Right renal pelvis (tissue), 4 donors: ENCODE measurements at places on chromosomes 2 and 18.

DNA sequence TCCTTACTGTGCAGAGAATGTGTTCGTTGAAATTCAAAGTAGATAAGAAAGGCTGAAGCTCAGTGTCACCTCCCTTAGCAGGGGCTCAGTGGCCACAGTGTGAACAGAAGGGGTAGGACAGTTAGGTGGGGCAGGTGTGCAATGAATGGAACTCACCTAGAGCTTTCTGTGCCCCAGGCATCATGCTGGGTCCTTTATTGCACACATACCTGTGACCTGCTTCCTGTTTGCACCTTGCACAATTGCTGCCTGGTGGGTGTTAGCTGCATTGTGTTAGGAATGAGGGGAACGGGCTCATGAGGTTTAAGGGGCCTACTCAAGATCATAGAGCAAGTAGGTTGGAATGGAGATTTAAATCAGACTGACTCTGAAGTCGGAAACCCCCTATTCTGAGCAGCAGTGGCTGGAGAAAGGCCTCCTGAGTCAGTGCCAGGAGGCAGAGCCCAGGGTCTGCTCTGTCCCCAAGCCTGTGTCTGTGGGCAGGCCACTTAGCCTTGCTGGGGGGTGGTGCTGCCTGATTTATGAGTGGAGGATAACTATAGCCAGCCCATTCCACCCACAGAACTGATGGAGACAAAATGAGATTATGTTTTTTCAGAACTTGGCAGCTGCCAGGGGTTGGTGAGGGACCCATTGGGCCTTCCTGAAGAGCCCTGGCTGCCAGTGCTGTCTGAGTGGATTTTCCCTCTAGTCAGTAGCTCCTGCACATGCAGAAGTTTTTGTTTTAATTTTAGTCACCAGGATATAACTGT, 76.2 kb downstream of the NPAS2 start:
- no peak for DNase-seq

DNA sequence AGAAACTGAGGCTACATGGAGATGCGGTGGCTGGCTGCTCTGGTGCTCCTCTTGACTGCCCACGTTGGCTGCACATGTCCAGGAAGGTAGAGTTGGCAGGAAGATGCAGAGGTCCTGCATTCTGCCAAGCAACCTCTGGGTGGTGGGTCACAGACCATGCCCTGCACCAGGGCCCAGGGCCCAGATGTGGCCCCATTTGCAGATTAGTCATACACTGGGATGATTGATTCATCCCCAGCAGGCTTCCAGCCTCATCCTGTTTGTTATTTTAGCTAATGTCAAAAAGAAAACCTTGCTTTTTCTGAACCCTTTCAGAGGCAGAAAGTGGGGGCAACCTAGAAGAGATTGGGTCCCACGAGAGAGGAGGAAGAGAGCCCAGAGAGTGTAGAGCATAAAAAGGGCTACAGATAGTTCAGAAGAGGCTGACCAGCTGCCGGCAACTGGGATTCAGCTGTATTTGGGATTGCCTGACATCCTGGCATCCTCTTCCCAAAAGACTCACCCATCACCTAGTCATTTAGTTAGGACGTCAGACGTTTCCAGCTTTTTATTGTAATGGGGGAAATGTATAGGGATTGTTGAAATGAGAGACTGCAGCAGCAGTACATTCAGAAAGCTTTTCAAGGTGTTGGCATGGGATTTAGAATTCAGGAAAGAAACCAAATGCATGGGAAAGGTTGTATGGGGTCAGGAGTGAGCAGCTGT, 101.9 kb downstream of the CTIF start:
- DNase-seq: no peak

GRCh38 chr2:24163186-24163585, 11.7 kb upstream of the FAM228A start:
- no peak for DNase-seq

GRCh38 chr2:133248264-133248663, 320.0 kb downstream of the NCKAP5 start:
- no peak for DNase-seq

DNA sequence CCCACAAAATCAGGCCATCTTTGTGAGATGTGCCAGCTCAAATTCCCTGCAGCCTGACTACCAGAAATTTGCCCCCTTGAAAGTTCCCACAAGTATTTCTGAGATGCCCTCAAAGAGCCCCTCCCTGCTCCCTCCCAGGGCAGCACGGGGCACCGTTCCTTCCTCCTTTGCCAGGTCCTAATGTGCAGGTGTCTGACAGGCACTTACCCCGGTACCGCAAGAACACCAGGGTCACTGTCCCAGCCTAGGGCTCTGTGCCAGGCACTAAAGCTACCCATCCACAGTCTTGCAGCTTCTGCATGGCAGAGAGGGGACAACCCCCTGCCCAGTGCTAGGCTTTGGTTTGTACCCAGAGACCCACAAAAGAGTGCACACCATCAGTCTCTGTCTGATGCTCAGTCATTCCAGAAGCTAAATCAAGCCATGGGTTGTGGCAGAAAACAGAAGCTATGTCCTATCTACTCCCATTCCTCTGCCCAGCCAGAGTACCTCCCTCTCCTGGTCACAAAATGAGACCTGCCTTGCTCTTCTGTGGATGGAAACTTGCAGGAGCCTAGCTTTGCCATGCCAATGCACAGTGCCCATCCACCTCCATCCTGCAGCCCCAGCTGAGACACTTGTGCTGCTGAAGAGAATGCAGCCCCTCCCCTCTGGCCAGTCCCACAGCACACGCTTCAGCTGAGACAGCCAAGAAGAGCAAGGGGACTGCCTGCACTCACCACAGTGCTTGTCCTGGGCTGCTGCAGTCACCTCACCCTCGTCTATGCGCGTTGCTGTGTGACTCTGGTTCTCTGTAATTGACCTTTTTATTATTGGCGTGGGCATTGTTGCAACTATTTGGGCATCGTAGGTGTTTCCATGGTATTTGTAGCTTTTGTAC, 48.7 kb downstream of the INPP5D start:
- no peak for DNase-seq

GRCh38 chr2:74836675-74837401, 2.9 kb downstream of the HK2 start:
- no peak for DNase-seq

DNA sequence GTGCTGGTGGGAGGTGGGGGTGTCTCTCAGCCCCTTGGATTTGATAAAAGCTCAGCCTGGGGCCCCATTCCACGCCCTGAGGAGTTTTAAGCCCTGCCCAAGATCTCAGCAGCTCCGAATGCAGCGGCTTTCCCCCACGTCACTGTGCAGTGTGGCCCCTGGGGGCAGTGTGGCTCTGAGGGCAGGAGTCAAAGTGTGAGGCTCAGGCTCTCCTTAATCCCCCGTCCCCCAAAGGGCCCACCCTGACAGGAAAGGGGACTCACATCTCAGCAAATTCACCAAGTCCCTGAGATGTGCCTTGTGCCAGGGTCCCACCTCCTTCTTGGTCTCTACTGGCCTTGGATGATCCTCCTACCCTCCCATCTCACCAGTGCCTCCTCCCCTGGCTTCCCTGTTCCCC, 25.2 kb downstream of the NPPC start:
- DNase-seq: no peak

GRCh38 chr2:53511549-53511948, 256.1 kb upstream of the CHAC2 start:
- no peak for DNase-seq

- no peak for DNase-seq
Measured at GRCh38 chr2:205717999-205718398, 35.7 kb downstream of the NRP2 start.

DNA sequence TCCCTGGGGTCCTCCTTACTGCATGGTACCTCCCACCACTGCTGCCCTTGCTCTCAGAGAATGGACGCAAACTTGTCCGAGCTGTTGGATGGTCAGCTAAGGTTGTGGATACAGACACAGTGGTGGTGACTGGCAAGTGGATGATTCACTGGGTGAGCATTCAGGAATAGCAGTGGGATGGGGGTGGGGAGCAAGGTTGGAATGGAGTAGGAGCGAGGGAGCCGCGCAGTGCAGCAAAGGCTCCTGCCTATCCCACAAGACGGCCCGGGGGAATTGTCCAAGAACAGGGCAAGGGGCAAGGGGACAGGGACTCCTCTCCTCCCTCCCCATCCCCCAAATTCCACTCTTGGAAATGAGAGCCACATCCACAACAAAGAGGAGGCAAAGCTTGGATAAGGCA, 102.2 kb downstream of the PIEZO2 start:
- DNase-seq: no peak

GRCh38 chr2:160477032-160477431, 16.6 kb downstream of the RBMS1 start:
- DNase-seq: no peak

DNA sequence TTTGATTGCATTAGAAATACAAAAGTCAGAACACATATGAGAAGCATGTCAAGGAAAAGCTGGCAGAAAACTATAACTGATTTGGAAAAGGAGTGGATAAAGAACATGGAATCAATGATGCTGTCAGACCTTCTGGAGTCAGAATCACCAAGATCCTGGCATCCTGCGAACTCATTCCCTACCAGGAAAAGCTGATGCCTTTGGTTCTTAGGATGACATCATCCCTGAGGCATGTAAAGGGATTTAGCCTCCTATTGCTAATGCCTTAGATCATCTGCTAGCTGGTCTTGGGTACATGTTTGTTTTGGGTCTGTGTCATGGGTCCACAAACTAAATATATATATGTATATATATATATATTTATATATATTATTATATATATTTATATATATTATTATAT, 680.7 kb downstream of the EPHA4 start:
- no peak for DNase-seq

DNA sequence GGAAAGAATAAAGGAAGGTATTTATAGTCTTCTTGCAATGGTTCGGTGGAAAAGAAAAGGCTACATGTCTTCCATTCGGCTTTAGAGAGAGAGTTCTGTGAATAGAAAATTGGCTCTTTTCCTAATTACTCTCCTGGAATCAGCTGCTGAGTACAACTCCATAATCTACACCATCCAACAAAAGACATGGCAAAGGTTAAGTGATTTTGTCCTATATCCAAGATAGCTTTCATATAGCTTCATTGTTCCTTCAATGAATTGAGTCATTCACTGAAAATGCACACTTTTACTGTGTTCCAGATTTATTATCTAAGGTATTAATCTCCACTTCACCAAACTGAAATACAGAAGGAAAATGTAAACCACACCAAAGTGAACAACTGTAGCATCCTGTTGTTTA, 514.5 kb downstream of the LRRTM4 start:
- DNase-seq: no peak

- DNase-seq: no peak
Measured at GRCh38 chr2:53708988-53709387, 58.6 kb upstream of the CHAC2 start.

DNA sequence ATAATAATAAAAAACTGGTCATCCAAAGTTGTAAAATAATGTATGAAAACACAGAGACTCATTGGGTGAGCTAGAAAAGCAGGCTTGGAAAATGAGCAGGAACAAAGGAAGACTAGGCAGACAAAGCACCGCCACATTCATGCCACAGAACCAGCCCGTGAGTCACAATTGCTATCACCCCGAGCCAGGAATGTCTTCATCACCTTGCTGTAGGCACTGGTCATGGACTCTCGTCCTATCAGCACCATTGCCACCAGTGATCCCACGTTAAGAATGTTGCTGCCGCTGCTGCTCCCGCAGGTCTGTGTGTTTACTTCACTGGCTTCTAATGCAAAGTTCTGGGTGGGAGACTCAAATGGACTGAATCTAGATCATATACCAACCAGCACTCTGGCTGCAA, 417.9 kb downstream of the PID1 start:
- no peak for DNase-seq

DNA sequence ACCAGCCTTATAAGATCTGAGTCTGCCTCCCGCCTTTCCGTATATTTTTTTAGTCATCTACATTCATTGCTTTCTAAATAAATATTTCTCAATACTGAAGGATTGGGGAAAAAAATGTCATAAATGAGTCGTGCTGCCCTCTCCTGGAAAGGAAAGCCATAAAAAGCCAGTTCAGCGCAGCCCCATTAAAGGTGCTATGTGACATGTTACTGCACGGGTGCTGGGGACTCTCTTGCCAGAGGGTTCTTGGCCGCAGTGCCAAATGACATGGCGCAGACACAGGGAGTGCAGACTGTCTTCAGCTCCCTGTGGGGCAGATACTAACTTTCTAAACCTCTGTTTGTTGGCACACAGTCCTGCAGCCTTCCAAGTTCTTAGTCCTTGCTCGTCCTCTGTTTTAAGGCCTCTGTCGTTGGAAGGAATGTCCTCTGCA, 53.7 kb upstream of the MAP3K20 start:
- no peak for DNase-seq

DNA sequence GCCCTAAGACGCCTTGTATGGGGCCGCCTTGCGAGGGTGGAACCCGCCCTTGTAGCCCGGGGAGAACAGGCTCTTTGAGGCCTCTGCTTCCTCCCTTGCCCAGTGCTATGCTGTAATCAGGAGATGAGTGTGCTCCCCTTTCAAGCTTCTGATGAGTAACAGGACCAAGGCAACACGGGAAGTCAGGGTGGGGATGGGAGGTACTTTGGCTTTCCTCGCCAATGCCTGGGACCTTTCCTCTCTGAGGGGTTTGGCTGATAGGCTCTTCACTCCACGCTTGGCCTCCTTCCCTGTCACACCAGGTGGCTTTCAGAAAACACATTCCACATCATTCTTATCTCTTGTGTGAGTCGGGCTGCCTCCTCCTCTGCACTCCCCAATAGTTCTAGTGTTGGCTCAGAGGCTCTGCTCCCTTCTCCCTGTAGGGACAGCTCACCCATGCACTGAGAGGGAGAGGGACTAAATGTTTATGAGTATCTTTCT, 223.7 kb upstream of the TRIB2 start:
- no peak for DNase-seq

DNA sequence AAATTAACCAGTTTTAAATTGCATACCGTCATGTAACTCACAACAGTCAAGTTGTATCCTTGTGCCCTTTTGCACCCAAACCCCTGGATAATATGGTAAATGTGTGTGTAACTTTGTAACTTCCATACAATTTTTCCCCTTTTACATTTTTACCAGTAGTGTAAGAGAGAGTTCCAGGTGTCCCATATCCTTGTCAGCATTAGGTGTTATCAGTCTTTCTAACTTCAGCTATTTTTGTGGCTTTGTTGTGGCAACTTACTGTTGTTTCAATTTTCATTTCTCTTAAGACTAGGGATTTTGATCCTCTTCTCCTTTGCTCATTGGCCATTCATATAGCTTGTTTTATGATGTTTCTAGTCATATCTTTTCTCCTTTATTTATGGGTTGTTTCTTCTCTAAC, 94.6 kb downstream of the LCLAT1 start:
- DNase-seq: no peak

GRCh38 chr2:239138610-239139009, 262.2 kb downstream of the HDAC4 start:
- DNase-seq: no peak

DNA sequence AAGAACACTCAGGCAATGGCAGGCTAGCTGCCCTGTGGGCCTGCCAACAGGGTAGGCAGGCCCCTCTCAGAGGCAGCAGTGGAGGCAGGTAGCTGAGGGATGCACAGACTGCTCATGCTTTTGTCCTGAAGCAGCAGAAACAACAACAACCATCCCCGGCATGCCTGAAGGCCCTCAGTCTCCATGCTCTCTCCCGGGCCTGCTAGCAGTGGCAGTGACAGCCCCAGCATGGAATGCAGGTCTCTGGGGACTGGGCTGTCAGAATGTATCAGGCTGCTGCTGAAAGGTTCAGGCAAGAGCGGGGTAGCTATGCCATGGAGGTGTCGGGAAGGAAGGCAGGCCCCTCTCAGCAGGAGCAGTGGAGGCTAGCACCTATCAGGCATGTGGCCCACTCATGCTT, 209.8 kb downstream of the KCNJ3 start:
- no peak for DNase-seq
